Activated naive CD4-positive, alpha-beta T cell treated with anti-CD3 and anti-CD28 coated beads for 36 hours (primary cell): ENCODE measurements at places on chromosomes 5 and 9.

DNA sequence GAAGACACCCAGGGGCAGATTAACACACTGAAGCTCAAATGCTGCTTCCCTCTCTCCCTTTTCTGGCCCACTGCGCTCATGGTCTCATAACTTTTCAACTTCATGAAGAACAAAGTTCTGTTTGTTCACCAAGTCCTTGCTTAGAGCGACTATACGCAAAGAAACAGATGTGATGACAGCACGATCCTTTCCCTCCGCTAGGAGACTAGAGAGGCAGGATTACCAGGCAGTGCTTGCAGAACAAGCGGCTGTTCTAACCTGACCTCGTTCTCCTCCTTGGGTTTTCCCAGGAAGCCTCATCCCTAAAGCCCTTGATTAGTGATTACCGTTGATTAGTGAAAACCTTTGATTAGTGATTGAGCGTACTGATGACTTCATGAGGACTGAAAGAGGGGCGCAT is 649.9 kb downstream of the IRX1 start:
- no peak for DNase-seq

- DNase-seq, result no peak
Measured at GRCh38 chr9:17589771-17590170, 10.9 kb downstream of the SH3GL2 start.

- no peak for DNase-seq
Measured at GRCh38 chr5:140182803-140183367, 7.9 kb downstream of the CYSTM1 start.

GRCh38 chr5:80597500-80597899 is 27.4 kb upstream of the ANKRD34B start:
- DNase-seq, result no peak

GRCh38 chr5:61141801-61142200 is 20.5 kb downstream of the SMIM15 start:
- DNase-seq, result no peak

DNA sequence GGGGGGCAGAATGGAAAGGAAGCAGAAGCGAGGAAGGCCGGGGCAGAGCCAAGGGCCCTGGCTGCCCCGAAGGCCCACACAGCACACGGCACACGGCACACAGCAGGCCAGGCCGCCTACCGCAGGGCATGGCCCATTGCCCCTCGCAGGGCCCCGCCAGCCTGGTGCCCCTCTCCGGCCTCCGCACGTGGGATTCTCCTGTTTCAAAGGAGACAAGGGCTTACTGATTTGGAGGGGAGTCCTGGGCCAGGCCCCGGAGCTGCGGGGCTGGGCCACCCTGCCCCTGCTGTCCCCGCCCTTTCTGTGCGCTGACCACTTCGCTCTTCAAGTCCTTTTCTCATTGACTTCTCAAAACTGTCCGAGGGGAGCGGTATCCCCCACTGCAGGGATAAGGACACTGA is 7.7 kb upstream of the PHYKPL start:
- DNase-seq, result no peak

DNA sequence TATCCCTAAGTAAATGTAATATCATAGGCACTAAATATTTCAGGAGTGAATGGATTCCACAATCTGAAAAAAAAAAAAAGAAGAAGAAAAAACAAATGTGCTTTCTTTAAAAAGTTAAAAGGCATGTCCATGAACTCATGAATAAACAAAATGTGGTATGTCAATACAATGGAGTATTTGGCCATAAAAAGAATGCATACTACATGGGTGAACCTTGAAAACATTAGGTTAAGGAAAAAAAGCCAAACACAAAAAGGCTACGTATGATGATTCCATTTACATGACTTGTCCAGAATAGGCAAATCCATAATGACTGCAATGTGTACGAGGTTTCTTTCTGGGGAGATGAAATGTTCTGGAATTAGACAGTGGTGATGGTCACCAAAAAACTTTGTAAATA is 45.3 kb downstream of the FNIP1 start:
- DNase-seq, result no peak

DNA sequence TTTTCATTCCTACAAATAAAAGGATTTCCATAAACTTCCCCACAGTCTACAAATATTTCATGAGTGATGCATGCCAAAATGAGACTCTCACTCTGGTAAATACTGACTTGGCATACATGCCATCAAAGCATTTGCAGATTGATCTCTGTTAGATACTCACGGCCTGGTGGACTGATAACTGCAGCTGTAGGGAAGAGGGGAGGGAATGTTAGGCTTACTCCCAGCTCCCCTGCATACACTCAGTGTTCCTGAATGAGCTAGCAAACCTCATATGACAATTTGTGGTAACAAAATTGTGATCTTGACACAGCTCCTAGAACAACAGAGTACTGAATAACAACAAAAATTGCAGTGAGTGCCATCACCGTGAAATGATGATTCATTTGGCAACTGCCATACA is 435.3 kb downstream of the NR2F1-AS1 start:
- DNase-seq, result no peak

DNA sequence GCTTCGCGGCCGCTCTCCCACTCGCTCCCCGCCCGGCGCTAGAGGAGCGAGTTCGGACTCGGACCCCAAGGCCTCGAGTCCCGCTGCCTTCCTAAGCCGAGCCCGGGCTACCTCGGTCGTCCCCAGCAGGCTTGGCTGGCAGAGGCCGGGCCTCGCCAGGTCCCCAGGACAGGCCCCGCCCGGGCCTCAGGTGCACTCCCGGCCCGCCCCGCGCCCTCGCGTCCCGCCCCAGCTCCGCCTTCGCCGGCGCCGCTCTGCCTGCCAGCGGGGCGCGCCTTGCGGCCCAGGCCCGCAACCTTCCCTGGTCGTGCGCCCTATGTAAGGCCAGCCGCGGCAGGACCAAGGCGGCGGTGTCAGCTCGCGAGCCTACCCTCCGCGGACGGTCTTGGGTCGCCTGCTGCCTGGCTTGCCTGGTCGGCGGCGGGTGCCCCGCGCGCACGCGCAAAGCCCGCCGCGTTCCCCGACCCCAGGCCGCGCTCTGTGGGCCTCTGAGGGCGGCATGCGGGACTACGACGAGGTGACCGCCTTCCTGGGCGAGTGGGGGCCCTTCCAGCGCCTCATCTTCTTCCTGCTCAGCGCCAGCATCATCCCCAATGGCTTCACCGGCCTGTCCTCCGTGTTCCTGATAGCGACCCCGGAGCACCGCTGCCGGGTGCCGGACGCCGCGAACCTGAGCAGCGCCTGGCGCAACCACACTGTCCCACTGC is at the start of gene SLC22A5:
Gene SLC22A5 (plus strand): TSS at position 237 of the 707 bp plus-strand sequence. CDS start 263 bp downstream, at position 500.
- peak; percentile 72 for DNase-seq

DNA sequence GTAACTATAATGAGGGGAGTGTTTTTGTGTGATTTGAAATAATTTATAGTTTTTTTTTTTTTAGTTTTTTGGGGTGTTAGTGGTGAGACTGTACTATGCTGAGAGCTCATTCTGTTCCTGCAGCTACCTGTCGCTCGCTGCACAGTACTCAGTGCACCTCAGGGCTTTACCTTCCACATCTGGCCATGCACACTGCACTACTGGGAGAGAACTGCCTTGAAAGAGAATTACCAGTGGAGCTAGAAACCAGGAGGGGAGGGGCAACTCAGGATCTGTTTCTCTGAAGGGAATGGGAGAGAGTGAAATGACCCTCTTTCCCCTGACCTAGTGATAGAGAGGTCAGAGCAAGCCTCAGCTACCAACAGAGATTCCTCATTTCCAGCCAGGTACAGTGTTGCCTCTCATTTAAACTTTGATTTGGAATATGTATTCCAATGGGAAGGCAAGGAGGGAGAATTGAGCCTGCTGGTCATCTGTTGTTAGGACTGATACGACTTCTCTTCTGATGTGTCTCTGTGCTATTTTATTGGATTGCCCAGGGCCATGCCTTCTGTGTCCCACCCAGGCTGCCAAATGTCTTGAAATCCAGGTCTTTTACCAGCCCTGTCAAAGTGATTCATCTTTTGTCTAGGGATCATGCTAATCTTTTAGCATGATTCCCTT is 8.9 kb downstream of the ATG10 start:
- no peak for DNase-seq

DNA sequence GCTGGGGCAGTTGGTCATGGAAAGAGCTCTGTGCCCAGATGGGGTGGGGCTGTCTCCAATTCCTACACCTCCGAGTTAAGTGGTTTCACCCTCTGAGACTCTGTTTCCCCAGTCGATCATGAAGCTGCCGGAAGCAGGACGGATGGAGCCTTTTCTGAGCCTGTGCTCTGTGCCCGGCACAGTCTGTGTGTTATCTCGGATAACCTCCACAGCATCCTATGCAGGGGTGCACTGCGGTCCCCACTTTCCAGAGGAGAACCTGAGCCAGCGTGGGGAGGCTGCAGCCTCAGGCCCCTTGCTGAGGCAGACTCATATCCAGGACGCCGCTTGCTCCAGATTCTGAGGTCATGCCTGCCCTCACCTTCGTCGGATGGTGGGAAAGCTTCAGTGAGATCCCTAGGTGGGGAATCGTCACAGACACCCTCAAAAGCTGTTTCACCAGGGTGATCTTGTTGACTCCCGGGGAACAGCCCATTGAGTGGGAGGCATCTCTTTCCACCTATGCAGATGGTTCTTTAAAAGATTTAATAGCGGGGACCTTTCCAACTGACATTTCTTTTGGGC is 6.9 kb upstream of the COL5A1 start:
- peak; percentile 1 for DNase-seq

DNA sequence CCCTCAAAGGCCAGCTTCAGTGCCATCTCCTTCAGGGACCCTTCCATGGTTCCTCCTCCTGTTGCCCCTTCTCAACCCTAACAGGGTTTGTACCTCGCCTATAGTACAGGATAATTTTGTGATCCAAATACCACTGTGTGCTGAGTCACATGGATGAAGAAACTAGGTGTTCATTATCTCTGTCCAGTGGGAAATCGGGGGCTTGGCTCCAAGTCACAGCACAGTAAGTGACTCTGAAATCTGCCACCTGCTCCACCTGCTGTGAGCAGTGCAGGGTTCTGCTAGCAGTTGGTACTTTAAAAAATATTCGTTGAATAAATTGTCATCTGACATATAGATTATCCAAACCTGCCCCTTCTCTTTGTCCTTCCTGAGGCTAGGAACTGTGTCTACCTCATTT is 123.2 kb upstream of the OTULINL start:
- no peak for DNase-seq

GRCh38 chr5:60232036-60232795 is 338.7 kb upstream of the PDE4D start:
- no peak for DNase-seq

- no peak for DNase-seq
Measured at GRCh38 chr5:45060724-45061123, 252.0 kb downstream of the MRPS30 start.

GRCh38 chr9:75185585-75186170 is 97.4 kb downstream of the OSTF1 start:
- peak; percentile 72 for DNase-seq

DNA sequence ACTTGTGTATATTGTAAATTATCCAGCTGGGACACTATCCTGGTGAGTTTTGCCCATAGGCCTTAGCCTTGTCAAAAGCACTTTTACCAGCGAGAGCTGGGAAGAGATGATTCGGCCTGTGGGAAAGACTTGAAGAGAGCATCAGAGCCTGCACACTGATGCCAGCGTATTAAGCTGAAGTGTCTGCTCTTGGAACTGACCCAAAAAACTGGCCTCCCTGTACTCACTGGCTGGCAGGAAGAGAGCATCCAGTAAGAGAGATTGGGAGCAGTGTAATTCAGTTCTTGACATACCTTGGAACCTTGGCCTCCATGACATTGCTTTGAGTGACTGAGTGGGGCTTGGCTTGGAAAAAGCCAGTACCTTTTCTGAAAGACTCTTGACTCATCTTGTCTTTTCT is 73.7 kb downstream of the ZNF462 start:
- DNase-seq, result no peak
